ENCODE measurements at places on chromosomes 6 and 20.

DNA sequence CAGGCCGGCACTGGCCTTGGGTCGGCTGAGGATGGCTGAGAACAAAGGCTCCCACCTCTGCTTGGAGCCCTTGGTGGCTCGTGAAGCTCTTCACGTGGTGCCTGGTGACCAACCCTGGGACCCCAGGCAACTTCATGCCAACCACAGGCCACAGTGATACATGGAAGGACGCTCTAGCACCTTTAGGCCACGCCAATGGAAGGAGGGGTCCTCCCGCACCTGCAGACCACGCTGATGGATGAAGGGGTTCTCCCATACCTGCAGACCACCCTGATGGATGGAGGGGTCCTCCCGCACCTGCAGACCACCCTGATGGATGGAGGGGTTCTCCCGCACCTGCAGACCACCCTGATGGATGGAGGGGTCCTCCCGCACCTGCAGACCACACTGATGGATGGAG, 62.5 kb downstream of the ERMARD start:
- DNase-seq, result no peak

GRCh38 chr20:57814529-57814928, 104.7 kb upstream of the PMEPA1 start:
- no peak for DNase-seq

GRCh38 chr6:26403893-26404292, 1.8 kb downstream of the BTN3A1 start:
- DNase-seq, result no peak

- DNase-seq, result peak; percentile 79
Measured at GRCh38 chr20:31593221-31594001, 11.7 kb upstream of the ID1 start.

DNA sequence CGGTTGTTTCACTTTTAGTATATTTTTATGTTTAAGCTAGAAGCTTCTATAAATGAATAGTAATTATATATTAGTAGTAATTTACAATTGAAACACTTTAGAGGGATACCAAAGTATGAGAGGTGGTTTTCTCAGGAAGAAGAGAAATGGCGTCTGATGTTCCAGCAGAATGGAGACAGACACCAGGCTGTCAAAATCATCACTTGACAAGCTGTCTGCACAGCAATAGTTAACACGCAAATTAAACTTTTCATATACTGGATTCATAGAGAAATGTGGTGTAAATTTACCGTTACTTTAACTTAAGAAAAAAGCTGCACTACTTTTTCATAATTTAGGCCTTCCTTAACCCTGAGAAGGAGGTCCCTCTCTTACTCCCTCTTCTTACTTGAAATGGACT, 82.6 kb downstream of the FAM217A start:
- no peak for DNase-seq

- DNase-seq, result no peak
Measured at GRCh38 chr6:108476376-108476775, 84.3 kb upstream of the FOXO3 start.

GRCh38 chr20:37980876-37981275, 52.4 kb downstream of the TTI1 start:
- peak; percentile 35 for DNase-seq

DNA sequence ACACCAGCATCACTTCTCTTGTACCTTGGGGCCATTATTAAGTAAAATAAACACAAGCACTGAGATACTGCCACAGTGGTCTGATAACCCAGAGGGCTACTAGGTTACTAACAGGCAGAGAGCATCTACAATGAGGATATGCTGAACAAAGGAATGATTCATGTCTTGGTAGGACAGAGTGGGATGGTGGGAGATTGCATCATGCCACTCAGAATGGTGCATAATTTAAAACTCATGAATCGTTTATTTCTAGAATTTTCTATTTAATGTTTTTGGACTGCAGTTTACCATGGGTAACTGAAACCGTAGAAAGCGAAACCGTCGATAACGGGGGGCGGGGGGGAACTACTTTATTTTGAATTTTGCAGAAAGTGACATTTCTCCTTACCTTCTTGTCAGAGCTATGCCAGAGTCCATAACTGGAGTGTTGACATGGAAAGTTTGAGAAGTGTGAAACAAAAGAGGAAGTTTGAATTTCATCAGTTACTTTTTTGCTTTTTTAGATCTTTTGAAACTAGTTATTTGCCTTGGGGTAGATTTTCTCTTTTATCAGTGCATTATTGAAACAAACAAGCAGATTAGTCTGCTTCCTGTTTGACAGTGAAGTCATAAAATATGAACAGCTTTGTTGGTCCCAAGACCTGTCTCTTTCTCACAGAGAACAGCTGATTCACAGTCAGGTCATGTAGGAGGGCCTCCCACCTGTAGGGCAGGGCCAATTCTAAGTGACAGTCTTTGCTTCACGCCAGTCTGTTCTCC, 124.9 kb downstream of the KLHL32 start:
- no peak for DNase-seq

DNA sequence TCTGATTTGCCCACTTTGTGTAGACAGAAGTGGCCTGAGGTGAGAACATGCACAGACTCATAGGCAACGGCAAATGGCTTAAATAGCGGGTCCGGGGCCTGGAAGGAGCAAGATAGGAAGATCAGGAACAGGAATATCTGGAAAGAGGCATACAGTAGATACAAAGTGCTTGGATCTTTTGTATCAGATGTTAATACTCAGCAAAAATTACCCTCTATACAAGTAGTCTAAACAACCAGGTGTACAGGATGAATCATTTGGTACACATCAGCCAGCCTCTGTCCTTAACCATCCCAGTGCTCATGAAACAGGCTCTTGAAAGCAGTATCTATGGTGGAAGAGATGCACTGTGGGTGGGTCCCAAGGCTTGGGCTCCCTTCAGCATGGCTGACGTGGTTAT, 28.9 kb upstream of the HLA-C start:
- DNase-seq, result no peak

DNA sequence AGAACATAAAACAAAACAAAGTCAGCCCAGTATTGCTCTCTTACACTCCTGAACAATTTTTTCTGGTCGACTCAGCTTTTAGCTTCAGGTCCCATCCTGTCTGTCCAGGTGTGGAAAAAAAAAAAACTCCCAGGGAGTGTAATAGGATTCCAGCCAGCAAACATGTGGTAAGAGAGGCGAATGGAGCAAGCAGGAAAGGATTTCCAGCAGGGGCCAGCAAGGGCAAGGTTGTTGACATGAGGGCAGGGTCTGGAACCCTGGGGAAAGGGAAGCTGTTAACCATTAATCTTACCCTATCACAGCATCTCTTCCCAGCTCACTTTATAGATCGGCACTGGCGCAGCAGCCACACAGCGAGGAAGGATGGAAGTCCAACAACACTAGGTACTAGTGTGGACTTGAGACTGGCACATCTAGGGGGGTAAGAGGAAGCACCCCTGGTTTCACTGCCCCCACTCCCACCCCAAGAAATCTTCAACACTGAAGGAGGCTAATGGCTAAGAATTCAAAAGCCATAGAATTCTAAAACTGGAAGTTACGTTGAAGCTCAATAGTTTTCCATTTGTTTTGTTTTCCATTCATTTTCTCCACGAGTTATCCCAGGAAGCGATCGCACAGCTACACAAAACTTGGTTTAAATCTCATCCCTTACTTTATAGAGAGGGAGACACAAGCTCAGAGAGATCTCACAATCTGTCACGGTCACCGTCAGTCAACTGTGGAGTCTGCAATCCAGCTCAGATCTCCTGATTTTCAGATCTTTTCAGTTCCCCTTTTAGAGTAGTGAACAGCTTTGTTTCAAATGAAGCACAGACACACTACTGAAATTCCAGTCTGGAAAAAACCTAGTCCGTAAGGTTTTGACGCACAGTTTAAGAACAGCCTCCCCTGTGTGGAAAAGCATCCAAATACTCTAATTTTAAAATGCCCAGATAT, 53.3 kb downstream of the SLC22A23 start:
- DNase-seq, result peak; percentile 95

DNA sequence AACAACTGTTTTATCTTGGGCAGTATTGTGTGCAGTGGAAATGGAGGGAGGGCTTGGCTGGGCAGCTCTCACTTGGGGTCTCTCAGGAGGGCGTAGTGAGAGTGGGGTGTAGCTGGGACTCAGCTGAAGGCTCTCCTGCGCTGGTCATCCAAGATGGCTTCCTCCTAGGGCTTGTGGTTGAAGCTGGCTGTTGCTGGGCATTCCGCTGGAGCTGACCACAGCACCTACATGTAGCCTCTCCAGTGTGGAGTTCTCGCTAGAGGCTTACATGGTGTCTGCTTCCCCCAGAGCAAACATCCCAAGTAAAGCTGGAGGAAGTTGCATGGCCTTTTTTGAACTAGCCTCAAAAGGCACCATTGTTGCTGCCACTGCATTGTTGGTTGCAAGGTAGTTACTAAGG, 344.1 kb upstream of the MARCKS start:
- no peak for DNase-seq

DNA sequence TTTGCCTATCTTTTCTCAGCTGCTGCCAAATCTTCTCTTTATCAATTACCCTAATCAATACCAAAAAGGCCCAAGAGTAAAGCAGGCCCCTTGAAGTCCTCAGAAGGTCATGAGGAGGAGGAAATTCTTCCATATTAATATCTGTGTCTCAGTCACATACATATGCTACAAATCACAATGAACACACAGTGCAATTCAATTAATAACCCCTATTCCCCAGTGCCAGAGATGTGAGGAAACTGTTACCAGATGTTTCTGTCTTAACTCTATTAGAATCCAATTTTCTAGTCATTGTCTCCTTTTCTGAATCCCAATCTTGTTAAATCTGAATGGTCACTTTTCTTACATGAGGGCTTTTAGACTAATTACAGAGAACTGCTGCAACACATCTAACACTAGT, 45.9 kb upstream of the SLC2A12 start:
- DNase-seq, result no peak

DNA sequence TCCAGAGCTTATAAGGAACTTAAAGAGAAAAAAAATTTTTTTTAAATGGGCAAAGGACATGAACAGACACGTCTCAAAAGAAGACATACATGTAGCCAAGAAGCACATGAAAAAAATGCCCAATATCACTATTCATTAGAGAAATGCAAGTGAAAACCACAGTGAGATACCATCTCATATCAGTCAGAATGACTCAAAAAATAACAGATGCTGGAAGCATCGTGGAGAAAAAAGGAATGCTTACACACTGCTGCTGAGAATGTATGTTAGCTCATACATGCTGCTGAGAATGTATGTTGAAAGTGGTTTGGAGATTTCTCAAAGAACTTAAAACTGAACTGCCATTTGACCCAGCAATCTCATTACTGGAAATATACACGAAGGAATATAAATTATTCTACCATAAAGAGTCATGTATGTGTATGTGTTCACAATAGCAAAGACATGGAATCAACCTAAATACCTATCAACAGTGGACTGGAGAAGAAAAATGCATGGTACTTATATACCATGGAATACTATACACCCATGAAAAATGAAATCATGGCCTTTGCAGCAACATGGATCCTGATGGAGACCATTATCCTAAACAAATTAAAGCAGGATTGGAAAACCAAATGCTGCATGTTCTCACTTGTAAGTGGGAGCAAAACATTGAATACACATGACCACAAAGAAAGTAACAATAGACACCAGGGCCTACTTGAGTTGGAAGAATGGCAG, 5.2 kb downstream of the OR11A1 start:
- no peak for DNase-seq

GRCh38 chr6:80862756-80863155, 756.3 kb downstream of the BCKDHB start:
- DNase-seq, result no peak

- no peak for DNase-seq
Measured at GRCh38 chr6:90859612-90860011, 272.7 kb upstream of the MAP3K7 start.

GRCh38 chr20:37172836-37173235, 6.3 kb upstream of the RPN2 start:
- no peak for DNase-seq

DNA sequence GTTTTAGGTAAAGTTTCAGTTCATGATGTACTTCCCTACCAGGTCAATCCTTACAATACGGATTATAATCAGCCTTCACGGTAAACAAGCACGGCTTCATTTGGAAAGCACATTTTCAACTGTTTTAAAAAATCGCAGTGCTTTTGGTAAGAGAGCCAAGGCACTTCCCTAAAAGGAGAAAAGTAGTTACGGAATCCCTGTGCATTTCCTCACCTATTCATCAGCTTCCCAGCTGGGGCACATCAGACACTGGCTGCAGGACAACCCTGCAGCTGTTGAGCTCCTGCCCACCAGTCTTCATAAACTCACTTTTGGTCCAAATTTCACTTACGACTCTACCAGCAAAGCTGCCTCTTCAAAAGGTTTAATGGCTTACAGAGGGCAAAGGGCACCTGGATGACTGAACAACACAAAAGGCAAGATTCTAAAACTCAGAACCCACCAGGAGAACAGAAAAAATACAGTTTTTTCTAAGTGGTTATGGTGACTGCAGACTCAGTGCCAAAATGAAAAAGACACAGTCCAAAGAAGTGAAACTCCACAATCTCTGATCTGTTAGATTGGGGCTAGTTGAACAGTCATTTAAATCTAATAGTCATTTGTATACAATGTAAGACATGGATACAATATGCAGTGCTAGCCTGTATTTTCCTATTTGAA, 7.5 kb downstream of the SNX5 start:
- DNase-seq, result no peak

DNA sequence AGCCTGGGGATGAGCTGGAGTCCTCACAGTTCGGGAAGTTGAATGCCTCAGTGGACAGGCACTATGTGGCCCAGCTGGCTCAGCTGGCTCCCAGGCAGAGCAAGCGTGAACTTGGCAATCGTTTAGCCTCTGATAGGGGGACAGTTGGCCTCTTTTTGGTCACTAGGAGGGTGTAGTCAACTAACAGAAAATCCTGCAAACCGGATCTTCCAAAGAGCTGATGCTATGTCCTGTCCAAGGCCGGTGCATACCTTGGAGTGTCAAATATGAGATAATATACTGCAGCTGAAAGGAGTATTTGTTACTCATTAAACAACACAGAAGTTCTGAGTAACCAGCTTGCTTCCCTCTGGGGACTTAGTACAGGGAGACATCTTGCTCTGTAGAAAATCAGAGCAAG, 126.2 kb upstream of the EXOC2 start:
- DNase-seq, result peak; percentile 42

- DNase-seq, result no peak
Measured at GRCh38 chr6:81997090-81997926, 244.8 kb upstream of the TENT5A start.

DNA sequence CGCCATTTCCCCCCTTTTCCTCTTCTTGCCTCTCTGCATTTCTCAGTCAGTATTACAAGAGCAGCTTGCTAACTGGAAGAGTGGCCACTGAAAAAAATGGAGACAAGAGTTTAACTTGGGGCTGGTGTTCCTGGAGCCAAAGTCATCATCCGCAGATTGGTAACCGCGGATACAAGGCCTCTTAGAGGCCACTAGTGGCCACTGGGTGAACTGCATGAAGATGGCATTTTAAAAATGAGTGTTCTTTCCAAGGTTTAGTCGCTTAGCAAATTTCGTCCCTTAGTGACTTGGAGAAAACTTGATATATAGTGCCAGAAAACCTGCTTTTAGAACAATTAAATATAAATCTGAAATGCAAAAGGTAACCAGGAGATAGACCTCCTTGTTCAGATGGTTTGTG, 4.8 kb downstream of the F13A1 start:
- no peak for DNase-seq

- DNase-seq, result peak; percentile 37
Measured at GRCh38 chr6:46042355-46042999, 26.8 kb upstream of the CLIC5 start.

All from Caco-2 (cell line).